RWPE1 (cell line): ENCODE measurements at places on chromosomes 7 and 10.

GRCh38 chr10:132541601-132542011, 4.0 kb downstream of the INPP5A start:
- DNase-seq: no peak

- no peak for DNase-seq
These were observed 131.3 kb downstream of the ANK3 start for GRCh38 chr10:60258429-60258797.

DNA sequence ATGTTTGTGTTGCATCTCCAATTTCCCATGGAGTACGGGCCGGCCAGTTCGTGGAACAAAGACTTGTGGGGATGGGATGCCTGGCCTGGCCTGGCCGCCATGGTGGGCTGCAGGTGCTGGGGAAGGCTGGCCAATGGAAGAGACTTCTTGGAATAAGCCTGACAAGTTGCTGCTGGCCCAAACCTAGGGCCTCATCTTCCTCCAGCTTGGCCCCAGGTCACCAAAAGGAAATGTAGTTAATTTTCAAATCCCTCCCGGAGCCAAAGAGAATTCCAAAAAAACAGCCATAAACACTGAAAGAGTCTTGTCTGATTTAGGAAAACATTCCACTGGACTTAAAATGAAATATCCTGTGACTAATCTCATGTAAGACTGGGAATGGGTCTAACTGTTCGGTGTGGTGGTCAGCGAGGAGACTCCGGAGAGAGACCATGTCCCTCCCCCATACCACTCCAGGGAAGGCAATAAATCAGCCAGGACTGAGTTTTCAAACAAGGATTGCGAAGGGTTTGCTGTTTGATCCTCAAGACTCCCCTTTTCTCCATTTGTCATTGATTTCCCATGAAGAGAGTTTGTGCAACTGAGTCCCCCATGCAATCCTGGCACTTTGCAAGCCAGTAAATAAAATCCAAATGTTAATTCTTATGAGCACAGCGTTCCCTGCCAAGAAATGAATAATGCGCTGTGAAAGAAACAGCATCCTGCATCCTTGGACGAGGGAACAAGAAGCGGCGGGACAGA, 128.7 kb upstream of the HABP2 start:
- no peak for DNase-seq

GRCh38 chr10:79601939-79602338, 8.8 kb upstream of the SFTPA1 start:
- no peak for DNase-seq

DNA sequence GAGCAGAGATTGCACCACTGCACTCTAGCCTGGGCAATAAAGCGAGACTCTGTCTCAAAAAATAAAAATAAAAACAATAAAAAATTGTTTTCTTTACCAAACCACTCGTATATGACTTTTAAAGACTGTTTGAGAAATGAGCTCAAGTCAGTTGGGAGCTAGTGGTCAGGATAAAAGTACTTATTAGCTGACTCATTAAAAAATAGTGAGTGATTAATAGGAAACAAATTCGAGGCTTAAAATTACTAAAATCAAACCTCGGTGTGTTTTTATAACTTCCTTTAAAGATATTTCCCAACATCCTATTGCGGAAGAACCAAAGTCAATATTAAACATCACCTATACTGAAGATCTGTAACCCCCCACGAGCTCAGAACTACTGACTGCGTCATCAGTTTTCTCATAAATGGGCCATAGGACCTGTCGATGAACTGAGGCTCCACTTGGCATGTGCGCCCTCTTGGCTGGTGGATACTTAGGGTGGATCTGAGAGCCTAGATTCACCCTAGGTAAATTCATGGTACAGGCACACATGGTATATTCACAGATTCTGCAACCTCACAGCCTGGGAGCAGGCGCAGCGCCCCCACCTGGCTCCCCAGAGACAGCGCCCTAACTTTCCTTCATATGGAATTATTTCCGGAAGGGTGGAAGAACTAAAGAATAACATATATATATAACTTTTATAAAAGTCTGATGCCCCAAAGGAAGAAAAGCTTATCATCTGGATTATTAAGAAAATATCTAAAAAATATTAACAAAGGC, 9.2 kb downstream of the MKI67 start:
- no peak for DNase-seq

DNA sequence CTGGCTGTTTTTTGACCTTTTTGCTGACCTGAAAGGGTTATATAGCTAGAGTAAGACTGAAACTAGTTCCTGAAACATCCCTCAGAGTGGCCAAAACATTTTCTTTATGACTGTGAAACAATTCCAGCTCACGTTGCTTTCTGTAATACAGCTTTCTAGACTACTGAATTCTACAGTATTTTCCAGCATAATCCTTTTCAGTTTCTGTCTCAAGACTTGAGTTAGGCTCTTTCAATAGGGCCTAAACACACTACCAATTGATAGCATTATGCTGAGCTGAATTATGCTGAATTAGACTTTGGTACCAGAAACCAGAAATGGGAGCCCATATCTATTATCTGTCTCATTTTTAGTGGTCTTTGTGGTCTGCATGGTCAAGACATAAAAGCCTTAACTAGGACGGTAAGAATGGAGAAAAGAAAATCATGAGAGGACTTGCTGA, 72.6 kb downstream of the EPDR1 start:
- DNase-seq: no peak

DNA sequence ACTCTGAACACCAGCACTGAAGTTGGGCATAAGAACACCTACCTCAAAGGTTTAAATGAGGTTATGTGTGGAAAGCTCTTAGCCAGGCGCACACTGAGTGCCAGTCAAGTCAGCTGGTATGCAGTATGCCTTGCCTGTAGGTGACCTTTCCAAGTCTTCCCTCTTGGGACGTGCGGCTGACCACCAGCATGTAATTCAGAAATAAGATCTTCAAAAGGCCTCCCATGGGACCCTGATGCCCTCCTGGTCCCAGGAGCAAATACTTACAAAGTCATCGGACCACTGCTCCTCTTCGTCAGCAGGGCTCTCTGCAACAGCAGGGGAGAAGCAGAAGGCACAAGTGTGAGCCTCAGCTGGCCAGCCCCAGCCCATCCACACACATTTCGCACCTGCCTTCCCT, 40.8 kb downstream of the BLNK start:
- no peak for DNase-seq

DNA sequence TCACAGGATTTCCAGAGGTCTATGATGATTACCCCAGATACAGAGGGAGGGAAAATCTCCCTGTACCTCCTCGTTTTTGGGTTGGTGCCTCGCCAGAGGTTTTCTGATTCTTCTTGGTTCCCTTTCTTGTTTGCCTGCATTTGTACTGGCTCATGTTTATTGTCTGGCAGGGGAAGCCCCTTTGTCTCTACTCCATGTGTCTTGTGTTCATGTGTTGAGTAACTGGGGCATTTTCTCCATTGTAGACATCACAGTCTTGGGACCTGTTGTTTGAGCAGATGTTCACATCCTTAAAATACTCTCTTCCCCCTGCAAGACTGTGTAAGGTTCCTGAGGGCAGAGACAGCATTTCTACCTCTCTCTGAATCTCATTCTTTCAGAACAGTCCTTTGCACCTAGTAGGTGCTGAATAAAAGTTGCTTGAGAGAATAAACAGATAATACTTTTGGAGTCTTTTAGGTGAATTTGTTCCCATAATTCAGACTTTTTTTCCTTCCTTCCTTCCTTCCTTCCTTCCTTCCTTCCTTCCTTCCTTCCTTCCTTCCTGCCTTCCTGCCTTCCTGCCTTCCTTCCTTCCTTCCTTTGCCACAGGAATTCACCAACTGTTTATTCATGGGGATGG, 25.1 kb downstream of the CDK14 start:
- no peak for DNase-seq

- DNase-seq: no peak
These were observed 116.7 kb downstream of the SMURF1 start for GRCh38 chr7:99027241-99027640.

GRCh38 chr7:154699417-154699816, 303.5 kb downstream of the PAXIP1 start:
- no peak for DNase-seq

DNA sequence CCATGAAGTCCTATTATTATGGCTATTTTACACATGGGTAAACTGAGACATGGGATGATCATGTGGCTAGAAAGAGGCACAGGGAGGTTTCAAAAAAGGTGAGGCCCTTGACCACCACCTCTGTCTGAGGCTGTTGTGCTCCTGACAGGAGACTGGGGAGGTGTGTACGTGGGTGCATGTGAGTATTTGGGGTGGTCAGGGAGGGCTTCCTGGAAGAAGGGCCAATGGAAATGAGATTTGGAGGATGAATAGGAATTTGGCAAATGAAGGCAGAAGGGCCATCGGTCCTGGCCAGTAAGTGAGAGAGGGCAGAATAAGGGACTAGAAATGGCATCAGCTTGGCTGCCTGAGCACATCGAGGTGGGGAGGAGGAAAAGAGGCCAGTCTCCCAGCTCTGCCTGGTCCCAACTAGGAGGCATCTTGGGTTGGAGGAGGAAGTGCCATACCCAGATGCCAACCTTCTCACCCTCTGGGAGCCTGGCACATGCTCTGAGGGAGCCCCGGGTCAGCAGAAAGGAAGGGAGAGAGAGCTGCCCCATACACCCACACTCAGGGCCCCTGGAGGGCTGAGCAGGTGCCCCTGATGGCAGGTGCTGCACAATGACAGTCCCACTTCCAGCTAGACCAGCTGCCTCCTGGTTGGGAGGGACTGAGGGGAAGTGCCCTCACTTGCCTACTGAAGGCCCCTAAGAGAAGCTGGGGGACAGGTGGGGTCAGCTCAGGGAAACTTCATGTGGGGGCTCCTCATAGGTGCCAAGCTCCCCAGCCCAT, 47.7 kb downstream of the CDH23 start:
- DNase-seq: no peak

DNA sequence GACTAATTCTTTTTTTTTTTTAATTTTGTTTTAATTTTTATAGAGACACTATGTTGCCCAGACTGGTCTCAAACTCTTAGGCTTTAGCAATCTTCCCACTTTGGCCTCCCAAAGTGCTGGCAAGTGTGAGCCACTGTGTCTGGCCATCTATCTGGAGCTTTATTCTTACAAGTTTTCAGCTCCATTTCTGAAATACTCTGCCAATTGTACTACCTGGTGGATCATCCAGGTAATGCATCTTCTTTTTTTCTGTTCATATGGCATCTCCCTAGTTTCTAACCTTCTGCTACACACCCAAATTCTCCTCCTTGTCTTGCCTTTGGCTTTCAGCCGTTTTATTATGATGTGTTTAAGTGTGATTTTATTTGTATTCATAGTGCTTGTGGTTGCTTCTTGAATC, 40.2 kb downstream of the ZNF365 start:
- no peak for DNase-seq

DNA sequence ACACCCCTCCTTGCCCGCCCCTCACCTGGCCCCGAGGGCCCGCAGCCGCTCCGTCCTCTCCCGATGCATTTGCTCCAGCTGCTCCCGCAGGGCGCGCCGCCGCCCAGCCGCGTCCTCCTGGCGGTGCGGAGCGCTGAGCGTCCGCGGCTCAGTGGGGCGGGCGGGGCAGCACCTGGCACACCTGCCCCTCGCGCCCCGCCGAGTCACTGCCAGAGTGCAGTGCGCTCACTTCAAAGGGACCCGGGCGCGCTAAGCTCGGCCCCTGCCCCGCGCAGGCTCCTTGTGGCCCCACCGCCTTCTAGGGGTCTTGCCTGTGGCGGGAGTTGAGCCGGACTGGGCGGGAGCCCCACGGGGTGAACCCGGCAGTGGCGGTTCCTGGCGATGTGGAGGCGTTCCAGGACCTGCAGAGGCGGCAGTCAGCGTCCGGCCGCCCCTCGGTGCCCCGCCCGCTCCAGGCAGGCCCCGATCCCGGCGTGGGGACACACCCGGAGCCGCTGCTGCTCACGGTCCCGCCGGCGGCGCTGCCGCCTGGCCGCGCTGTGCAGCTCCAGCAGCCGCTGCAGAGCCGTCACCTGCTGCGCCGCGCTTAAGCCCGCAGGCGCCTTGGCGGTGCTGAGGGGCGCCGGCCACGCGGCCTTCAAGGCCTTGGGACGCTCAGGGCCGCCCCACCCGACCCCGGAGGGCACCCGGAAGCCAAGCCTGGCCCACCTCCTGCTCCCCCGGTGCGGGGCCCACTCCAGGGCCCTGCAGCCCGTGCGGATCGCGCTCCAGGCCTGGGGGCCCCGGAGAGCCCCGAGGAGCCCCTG, 6.7 kb downstream of the ATP6V1F start:
- no peak for DNase-seq

DNA sequence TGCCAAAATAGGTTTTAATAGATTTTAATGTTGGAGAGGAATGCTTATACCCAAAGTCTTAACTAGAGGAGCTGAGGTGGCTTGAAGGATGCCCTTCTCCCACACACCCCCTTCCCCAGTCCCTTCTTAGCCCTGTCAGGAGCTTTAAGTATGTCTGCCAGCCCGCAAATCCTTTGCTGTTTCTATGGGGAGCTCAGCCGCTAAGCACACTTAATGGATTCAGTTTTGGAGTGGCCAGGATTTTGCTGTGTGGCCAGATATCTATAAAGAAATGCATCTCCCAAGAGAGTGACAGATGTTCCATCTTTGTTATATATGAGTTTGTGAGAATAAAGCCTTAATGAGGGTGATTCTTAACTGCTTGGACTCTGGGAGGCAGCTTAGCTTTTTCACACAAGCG, 152.9 kb upstream of the ZNF32 start:
- no peak for DNase-seq

DNA sequence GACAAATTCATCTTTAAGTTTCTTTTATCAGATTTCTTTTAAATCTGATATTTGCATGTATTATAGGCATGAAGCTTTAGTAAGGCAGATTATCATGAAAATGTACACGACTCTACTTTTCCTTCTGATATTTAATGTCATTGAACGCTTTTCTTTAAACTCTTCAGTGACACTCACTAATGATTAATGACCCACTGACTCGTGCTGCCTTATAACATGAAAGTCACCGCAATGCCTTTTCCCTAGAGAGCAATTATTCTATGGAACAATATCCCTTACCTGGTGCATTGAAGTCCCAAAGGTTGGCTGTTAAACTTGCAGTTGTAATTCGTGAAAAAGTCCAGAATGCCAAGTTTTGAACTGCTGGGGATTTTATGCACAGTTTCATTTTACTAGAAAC, 33.4 kb upstream of the HGF start:
- no peak for DNase-seq

DNA sequence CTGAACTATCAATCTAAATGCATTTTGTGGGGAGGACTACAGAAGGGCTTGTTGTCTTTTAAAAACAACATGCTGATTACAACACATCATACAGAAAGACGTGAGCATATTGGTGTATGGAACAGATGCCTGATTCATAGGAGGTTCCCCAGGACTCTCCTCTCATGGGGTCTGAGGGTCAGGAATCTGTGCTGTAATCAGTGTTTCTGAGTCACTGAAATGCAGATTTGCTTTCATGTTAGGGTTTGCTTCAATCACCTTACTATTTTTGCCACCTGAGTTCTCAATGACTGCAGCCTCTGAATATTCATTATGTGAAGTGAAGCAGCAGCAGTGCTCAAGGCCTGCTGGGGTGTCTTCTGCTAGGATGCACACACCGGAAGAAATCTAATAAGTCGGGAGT, 550 bp upstream of the ANK3 start:
- no peak for DNase-seq

DNA sequence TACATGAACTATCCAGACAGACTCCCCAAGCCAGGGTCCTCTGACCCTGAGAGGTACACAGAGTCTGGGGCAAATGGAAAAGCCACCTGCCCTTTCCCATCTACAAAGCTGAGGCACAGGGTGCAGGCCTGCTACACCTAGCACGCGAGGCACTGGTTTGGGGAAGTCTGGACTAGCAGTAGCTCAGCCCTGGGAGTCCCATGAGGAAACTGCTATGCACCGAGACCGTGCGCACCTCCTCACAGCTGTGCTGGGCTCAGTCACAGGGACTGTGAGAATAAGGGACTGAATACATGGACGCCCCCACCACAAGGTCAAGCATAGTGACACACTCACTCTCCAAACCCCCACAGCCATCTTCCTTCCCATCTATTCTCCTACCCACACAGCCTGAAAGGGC, 8.2 kb downstream of the MAT1A start:
- DNase-seq: no peak

GRCh38 chr7:18702071-18702829, 206.7 kb downstream of the HDAC9 start:
- no peak for DNase-seq
